ENCODE measurements at places on chromosomes 2 and 18. TPM values are rescaled to one million over a fixed set of nuclear protein-coding genes. Genes with fewer than 3 reads are reported as not detected.
A peak's percentile ranks its signal among the peaks of the same experiment; 100 is the strongest.

The FIGLA gene
- polyA plus RNA-seq, result not detected

The C2orf76 gene
- 20.3 TPM for polyA plus RNA-seq

The FOXI3 gene
- polyA plus RNA-seq, result 0.22 TPM

DNA sequence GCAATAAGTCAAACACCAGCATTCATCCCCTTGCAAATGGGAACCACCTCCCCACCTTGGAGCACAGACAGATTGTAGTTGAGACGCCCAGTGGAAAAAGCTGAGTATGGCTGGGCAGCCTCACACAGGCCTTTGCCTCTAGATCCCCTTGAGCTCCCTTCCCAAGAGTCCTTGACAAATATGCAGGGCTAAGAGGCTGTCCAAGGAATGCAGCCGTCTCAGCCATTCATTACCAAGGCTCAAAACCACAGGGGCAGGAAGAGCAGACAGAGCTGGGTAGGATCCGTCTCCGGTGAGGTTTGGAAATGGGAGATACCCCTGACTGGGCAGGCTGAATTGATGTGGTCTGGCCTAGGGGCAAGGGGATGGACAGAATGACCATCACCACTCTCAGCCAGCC, 557.1 kb downstream of the TNS1 start:
- no peak for DNase-seq

The QPCT gene
- polyA plus RNA-seq, result 13.2 TPM

DNA sequence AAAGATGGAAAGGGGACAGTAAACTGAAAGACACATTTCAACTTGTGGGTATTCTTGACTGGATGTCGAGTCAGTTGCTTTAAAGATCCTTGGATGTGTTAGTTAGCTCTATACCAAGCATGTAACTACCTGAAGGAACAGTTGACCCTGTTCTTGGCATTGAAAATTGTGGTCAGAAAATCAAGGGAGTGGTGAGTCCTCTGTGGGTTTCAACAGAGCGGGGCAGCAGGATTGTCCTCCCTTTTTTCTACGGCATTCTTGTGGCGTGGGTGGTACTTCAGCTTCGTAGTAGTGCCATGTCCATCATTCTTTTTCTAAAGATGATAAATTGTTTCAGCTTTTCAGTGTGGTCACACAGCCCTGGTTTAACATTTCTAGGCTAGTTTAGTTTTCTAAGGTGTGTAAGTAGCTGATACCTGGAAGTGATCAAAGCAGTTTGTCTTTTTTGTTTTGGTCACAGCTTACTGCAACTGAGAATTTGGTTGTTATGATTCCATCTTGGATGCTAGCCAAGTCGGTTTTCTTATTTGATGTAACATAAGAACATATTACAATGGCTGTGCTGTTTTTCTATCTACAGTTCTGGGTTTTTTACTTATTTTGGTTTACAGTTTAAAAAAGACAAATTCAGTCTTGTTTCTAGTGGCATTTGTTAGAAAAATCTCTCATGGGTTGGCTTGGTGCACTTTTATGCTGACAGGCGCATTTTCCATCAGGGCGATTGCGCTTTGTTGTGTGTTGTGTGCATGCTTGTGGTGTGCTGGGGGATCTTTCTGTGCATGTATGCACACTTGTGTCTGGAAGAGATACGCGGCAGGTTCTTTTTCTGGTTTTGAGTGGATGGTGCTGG, 84.7 kb downstream of the ZNF407 start:
- no peak for DNase-seq

DNA sequence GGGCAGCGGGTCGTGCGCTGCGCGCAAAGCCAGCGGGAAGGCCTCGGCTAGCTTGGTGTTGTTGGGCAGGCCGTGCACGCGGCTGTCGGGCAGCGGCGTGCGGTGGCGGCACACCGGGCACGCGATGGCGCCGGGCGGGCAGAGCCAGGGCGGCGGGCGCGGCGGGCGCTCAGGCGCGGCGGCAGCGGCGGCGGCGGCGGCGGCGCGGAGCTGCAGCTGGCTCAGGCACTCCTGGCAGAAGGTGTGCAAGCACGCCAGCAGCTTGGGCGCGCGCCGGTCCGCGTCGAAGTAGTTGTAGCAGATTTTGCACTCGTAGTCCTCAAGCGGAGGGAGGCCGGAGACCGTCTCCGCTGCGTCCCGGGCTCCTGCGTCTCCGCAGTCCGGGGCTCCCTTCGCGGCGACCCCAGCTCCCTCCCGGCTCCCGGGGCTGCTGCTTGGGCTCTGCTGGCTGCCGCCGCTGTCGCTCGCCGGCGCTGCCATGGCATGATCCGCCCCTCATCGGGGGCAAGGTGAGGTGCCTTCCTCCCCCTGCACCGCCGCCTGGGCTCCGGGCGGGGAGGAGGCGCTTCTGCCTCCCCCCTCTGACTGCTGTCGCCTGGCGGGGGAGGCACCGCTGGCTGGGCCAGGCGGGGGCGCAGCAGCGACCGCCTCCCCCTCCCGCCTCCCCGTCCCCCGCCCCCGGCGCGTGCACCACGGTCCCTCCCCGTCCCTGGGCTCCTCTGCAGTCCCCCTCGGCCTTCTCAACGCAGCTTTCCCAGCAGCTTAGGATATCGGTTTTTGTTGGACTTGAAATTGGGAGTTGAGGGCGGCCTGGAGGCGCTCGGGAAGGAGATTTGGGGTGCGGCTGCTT, 21.0 kb upstream of the PAX3 start:
- DNase-seq, result no peak

The SIX2 gene
- 22.6 TPM for polyA plus RNA-seq

The CCDC178 gene
- polyA plus RNA-seq, result 1.6 TPM

The CCBE1 gene
- polyA plus RNA-seq, result 31.5 TPM

The MYO3B gene
- polyA plus RNA-seq, result 7.8 TPM

DNA sequence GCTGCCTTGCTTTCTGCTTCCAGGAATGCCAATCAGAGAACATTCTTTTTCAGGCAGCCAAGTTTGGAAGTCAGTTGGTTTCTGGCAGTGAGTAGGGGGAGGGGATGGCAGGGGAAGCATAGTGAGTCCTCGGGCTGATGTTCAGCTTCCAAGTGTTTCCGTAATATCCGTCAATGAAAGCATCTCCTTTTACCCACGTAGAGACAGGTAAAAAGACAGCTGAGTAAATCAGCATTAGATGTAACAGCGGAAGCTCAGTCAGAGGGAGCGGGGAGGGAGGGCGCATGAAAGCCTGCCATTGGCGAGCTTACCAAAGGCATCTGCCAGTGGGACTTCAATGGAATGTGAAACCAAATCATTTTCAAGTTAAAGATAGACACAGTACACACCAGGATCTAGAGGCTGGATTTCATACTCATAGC, 117.1 kb upstream of the DTNA start:
- DNase-seq, result peak; percentile 41

The RAD51AP2 gene
- 0.38 TPM for polyA plus RNA-seq

- no peak for DNase-seq
Observed at GRCh38 chr18:46751882-46752281, 5.0 kb downstream of the ST8SIA5 start.

- DNase-seq, result no peak
Observed at GRCh38 chr2:229882583-229882982, 39.2 kb downstream of the TRIP12 start.

DNA sequence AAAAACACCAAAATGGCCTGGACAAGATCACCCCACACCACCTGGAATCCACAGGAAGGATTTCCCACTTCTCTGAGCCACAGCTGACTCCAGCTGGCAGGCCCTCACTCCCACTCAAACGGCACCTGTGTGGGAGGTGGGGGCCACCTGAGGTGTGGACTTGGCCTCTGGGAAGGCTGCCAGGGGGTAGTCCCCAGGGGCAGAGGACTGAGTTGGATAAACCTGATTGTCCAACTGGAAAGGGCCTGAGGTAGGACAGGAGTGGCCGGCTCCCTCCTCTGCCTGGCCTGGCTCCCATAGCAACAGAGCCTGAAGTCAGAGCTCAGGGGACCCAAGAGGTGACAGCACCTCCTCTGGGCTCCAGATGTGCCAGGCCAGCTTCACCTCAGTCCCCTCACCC, 300.2 kb downstream of the CELF4 start:
- DNase-seq, result no peak

DNA sequence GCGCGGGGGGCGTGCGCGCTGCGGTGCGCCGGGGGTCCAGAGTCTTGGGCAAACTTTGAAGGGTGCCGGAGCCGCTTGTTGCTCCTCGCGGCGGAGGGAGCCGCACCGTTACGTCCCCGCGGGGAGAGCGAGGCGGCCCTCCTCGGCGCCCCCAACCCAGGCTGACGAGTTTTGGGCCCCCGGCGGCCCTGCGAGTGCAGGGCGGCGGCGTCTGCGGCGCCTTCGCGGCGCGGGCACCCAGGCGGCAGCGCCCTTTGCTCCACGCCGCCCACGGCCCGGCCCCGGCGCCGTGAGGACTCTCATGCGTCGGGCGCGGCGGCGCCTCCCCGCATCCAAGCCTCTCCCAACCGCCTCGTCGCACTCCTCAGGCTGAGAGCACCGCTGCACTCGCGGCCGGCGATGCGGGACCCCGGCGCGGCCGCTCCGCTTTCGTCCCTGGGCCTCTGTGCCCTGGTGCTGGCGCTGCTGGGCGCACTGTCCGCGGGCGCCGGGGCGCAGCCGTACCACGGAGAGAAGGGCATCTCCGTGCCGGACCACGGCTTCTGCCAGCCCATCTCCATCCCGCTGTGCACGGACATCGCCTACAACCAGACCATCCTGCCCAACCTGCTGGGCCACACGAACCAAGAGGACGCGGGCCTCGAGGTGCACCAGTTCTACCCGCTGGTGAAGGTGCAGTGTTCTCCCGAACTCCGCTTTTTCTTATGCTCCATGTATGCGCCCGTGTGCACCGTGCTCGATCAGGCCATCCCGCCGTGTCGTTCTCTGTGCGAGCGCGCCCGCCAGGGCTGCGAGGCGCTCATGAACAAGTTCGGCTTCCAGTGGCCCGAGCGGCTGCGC, 814 bp downstream of the FZD7 start:
- no peak for DNase-seq

DNA sequence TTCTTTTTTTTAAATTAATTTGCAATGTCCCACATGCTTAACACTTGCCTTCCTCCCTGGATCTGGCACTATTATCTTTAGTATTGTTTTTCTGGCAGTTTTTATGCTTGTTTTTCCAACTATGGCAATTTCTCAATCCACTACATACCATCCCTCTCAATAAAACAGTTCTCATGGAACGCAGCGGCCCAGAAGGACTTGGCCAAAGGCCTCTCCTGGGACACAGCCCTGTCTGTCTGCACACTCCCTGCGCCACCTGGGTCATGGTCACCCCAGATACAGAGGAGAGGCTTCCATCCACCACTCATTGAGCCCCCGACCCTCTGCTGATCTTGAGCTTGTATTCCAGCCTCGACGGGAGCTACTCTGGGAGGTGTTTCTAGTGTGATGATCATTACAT, 91.2 kb downstream of the TWIST2 start:
- no peak for DNase-seq

GRCh38 chr2:53569957-53570727, 197.5 kb upstream of the CHAC2 start:
- no peak for DNase-seq

The GPR35 gene
- polyA plus RNA-seq, result 2.9 TPM

GRCh38 chr2:46353509-46353908, 56.3 kb downstream of the EPAS1 start:
- no peak for DNase-seq

- DNase-seq, result no peak
Observed at GRCh38 chr2:144660518-144661316, 140.8 kb upstream of the ZEB2 start.

DNA sequence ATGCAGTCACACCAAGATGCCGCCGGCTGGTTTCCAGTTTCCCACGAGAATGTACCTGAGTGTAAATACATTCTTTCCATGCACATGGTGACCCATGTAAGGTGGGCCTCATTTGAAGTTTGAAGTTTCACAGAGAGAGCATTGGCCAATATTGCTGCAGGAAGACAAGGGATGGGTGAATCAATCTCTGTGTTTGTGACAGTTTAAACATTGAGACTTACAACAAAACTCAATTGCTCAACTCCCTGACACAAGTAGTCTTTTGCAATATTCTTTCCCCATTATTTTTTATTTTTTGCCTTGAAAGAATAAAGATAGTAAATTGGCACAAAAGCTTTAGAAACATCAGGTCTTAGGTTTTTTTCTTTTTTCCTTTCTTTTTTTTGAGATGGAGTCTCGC, 5.1 kb downstream of the SERPINB2 start:
- no peak for DNase-seq

Measured in left kidney (tissue), 8 donors.